ENCODE measurements at places on chromosomes 2 and 18.

DNA sequence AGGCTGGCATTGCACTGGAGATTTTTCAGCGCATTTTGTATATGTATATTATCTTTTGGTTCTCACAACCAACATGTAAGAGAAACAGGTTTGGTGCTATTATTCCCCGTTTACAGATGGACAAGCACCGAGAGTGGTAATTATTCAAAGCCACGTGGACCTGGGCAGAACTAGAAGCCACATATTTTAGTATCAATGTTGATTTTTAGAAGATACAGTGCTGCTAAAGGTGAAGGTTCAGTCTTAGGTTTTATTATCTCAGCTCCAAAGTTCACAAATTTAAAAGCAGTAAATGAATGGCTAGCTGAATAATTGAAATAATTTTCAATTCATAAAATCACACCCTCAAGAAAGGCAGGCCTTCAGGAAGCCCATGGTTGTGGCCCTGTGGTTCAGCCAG is 400.6 kb upstream of the ID2 start:
- no peak for DNase-seq

- no peak for DNase-seq
These were observed 1.3 kb downstream of the TMEM163 start for GRCh38 chr2:134717286-134718022.

DNA sequence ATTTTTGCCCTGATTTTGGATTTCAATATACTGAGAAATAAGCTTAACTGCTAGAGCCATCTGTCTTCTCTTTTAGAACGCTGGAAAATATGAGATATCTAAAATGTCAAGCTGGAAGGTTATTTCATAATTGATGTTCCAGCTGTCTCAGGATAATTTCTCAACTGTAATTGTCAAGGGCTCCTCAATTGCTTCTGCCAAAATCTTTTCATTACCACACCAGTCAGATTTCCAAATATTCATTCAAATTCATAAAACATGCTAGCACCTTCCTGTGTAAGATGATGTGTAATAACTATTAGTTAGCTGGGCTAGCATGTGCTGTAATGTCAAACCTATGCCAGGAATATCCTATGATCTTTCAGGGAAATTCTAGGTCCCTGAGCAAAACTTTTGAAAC is 88.1 kb downstream of the TNFRSF11A start:
- no peak for DNase-seq

DNA sequence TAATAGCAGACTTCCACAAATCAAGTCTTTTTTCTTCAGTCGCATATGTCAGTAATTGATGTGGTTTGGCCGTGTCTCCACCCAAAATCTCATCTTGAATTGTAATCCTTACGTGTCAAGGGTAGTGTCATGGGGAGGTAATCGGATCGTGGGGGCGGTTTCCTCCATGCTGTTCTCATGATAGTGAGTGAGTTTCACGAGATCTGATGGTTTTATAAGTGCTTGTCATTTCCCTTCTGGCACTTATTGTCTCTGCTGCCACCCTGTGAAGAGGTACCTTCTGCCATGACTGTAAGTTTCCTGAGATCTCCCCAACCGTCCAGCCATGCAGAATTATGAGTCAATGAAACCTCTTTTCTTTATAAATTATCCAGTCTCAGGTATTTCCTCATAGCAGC is 478.8 kb downstream of the PTPRM start:
- DNase-seq, result no peak

DNA sequence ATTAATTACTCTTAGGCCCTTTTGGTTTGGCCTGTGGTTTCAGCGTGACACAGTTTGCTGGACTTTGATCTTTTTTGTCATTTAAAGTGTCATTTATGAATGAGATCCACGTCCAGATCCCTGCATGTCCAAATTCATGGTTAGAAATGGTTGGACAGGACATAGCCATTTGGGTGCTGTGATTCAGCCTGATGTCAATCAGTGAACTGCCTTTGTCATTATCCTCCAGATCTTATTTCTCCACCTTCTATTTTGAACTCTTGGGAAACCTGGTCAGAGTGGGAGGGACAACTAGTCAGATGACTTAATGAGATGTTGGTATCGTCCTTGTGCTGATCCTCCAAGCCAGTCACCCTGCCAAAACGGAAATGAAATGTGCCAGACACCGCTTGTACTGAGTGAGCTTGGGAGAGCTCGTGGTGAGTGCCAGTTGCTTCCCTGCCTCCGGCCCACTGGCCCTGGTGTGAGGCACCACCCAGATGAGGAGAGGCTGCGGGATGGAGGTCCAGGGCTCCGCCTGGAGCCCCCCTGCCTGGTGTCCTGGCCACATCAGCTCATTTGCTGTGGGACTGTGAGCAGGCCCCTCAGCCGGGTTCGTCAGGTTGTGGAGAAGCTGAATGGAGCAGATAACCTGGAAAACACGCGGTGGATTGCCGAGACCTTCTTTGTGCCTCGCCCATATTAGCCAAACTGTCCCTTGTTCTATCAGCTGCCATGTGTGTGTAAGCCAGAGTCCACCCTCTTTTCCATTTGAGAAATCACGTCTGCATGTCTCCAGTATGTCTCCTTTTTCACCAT is 70.1 kb downstream of the DGKD start:
- no peak for DNase-seq

DNA sequence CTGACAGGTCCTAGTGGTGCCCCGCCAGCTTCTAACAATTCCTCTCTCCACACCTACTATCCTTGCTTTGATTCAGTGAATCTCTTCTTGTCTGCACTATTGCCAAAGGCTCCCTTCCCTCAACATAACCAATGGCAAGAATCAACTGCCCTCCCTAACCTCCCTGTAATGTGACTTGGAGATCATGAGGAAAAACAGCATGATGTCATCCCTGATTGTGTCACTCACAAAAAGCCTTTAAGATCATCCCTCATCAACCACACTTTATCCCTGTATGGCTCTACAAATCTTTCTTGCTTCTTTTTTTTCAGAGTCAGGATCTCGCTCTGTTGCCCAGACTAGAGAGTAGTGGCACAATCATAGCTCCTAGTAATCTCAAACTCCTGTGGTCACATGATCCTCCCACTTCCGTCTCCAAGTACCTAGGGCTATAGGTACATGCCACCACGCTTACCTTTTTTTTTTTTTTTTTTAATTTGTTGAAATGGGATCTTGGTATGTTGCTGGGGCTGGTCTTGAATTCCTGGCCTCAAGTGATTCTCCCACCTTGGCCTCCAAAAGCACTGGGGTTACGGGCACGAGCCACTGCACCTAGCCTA is 19.7 kb downstream of the SAP130 start:
- no peak for DNase-seq

DNA sequence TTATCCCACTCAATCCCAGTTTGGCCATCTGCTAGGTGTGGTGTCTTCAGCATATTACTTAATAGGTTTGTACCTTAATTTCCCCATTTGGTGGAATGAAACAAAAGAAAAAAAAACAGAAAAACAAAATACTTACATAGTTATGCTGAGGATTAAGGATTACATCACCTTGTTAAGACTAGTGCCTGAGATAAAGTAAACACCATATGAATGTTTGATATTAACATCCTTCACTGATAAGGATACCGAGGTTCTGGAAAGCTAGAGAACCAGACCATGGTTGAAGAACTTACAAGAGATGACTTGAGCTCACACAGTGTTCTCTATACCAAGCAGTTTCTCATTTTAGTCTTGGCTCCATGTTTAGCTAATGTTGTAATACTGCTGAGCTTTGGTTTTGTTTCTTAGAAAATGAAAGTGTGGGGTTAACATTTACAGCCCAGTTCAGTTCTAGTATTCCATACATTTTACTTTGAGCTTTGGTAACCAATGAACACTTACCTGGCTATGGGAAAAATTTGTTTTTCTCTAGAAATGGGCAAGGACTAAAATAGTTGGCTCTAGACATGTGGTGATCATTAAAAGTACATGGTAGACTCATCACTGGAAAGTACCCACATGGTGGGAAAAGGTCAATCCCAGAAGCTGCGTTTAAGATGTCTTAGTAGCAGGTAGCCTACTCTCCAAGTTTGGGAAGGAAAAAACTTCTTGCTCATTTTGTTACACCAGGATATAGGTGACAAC is 5.8 kb upstream of the GPD2 start:
- no peak for DNase-seq

- DNase-seq, result no peak
These were observed 35.1 kb upstream of the KYNU start for GRCh38 chr2:142842369-142842768.

DNA sequence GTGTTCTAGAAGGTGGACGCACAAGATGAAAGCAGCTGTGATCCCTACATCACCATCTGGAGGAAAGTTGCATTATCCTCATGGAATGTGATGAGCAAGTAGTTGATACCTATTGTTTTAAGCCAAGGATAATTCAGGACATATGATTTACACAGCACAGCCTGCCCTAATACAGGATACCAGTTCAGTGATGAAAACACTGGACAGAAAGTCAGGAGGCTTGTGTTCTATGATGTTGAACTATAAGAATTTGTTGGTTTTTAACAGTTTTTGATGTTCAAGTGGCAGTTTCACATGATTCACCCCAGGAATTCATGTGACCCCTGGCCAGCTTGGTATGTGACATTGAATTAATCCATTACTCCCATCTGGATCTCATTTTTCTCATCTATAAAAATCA is 6.2 kb upstream of the CHST10 start:
- DNase-seq, result peak; percentile 13

DNA sequence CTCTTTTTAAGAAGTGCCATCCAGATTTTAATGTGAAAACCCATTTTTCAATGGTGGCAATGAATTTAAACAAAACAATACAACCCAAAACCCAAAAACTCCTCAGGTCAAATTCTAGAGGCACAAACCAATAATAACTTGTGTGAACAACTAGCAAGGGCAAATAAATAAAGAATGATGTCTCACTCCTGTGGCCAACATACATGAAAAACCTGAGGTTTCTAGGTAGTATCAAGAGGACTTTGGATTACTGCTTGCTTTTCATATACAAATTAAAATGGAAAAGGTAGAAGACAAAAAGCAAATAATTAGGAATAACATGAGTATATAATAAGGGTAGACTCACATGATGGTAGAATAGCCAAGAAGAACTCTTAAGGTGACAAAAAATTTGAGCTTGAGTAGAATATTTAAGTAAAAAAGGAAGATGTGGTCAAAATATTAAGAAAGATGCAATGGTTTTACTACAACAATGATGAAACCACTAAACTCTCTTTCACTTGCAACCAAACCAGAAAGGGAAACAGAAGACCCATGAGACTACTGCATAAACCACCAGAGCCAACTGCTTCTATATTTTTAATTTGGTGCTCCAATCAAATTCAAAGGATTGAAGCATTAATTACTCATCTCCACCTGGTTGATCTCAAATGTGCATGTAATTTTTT is 53.5 kb downstream of the DARS1 start:
- DNase-seq, result no peak

- DNase-seq, result peak; percentile 34
These were observed 127.8 kb downstream of the STK39 start for GRCh38 chr2:168119515-168120141.
